AG09319 (cell line): ENCODE measurements at places on chromosomes 2 and 18.

DNA sequence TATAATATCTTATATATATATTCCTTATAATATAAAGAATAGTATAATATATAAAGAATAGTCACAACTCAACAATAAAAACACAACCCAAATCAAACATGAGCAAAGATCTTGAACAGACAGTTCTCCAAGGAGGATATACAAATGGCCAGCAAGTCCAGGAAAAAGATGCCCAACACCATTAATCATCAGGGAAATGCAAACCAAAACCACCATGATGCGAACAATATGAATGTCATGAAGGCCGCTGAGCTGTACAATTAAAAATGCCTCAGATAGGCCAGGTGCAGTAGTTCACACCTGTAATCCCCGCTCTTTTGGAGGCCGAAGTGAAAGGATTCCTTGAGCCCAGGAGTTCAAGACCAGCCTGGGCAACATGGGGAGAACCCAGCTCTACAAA, 58.9 kb downstream of the SLC35F5 start:
- no peak for DNase-seq

DNA sequence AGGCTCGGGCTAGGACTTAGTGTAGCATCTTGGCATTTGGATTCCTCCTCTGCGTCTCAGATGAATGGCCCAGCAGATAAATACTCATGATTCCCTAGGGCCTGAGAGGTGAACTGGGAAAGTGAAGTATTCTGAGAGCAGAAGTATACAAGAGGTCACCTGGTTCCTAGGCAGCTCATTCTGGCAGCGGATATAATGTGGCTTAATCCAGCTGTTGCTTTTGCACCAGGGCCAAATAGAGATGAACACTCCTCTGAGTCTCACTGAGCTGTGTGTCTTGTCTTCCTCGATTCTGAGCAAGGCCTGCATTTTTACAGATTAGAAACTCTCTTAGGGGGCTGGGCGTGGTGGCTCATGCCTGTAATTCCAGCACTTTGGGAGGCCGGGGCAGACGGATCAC, 196.1 kb downstream of the SLC4A3 start:
- DNase-seq: no peak

DNA sequence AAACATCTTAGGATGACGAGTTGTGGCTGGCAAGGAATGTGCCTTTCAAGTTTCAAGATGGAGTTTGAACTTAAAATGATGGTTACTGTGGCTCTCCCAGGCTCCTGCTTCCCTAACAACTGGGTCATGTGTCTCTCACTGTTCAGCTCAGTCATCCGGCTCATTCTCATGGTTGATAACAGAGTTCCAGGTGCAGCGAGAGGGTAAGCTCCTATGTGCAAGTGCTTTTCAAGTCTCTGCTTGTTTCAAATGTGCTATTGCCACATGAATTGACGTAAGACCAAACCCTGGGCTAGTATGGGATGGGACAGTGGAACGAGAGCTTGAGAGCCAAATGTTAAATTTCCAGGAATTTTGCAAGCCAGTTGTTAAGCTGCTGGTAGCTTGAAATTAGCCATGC, 19.5 kb upstream of the PUM2 start:
- DNase-seq: no peak

- no peak for DNase-seq
Measured at GRCh38 chr2:7280790-7281189, 363.6 kb downstream of the RNF144A start.

DNA sequence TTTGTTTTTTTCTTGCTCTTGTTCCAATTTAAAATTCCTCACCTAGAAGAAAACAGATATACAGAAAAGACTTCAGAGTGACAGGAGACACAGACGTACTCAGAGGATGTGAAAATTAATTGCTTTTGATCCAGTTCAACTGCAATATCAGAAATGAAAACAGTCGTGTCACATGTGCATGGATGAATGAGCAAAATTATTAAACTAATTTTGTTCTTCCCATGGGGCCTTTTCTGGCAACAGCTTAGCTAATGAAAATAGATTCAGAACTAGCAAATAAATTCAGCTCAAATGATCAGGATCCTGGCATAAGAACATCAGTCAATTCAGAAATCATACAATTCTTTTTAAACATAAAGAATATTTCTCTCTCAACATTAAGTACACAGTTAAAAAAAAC, 100.5 kb downstream of the CABYR start:
- DNase-seq: no peak

DNA sequence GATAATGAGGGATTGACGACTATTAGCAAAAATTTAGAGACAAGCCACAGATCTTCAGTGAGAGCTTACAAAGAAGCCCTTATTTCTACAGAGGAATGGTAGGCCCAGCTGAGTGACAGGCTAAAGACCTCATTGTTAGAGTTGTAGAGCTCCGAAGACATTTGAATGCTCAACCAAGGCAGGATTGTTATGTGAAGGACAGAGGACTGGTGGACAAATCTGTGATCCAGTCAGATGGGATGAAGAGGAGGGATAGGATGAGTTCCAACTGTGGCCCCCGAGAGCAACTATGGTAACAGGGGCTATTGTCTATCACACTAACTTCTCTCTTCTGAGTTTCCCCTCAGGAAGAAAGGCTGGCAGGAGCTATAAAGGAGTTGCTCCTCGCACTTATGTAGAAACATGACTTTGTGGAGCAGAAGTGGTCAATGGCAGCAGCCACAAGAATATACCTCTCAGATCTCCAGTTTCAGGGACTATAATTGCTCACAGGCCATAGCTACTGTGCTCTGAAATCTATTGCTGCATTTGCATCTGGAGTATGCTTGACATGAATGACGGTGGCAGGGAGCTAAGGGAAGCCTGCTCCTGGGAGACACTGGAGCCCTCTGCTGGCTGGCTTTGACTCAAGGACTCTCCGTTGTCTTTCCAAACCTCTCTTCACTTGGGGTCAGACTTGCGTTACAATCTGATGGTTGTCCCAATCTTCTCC, 50.3 kb upstream of the GREB1L start:
- peak; percentile 28 for DNase-seq

DNA sequence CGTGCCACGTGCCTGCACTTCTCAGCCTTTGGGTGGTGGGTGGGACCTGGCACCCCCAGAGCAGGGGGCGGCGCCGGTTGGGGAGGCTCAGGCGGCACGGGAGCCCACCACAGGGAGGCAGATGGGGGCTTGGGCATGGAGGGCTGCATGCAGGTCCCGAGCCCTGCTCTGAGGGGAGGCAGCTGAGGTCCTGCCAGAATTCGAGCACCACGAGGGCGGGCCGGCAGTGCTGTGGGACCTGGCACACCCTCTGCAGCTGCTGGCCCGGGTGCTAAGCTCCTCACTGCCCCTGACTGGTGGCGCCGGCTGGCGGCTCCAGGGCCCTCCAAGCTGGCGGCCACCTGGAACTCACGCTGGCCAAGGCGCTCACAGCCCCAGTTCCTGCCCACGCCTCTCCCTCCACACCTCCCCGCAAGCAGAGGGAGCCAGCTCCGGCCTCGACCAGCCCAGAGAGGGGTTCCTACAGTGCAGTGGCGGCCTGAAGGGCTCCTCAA, 1176.8 kb upstream of the GYPC start:
- DNase-seq: no peak

DNA sequence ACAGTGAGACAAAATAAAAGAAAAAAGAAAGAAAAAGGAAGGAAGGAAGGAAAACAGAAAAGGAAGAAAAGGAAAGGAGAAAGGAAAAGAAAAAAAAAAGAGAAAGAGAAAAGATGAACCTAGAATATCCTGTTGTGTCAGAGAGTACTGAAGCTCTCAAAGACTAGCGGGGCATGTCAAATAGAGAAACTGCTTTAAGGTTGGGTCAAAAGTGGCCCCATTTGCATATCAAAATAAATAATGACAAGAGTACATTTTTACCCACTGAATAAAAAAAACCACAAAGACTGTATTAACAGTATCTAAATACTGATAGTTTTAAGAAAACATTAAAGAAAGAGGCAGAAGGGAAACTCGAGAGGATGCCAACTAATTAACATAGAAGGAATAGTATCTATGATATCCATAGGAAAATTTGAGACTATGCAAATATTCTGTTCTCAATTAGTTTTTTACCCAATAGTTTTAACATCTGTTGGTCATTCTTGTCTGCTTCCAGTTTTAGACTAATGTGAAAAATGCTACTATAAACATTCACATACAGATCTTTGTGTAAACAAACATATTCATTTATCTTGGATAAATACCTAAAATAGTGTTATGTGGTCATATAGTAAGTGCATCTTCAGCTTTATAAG, 53.2 kb downstream of the SFXN5 start:
- DNase-seq: peak; percentile 14

DNA sequence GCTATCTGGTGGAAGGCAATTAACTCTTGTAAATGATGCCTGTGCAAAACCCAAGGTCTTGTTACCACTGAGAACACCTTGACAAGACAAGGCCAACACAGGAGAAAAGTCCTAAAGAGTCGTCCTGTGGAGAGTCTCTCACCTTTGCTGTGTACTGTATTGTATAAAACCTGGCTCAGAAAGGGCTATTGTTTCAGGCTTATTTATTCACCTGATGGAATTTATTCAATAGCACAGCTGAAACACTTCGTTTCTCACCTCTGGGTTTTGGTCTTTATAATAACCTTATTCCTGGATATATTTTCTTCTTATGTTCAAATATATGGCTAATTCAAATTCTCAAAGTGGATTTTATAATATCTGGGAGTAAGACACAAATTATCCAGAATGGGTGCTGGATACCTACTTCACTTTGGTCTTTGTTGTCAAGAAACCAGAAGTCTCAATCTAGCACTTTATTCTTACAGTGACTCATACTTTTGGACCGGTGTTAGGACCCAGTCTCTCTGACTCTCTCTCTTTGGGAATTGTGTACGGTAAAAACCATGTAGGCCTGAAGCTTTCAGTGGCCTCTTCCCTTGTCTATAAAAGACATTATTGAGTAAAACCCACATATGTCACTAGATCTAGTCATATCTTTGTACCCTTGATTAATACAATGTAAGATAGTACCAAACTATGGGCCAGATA, 16.1 kb upstream of the STAT4 start:
- no peak for DNase-seq

- no peak for DNase-seq
Measured at GRCh38 chr2:17959833-17960232, 81.4 kb downstream of the KCNS3 start.

- no peak for DNase-seq
Measured at GRCh38 chr2:143698888-143699570, 569.8 kb downstream of the ARHGAP15 start.

GRCh38 chr2:96306370-96306769, 1.0 kb upstream of the SNRNP200 start:
- DNase-seq: no peak

GRCh38 chr2:217941886-217942728, 60.7 kb downstream of the TNS1 start:
- no peak for DNase-seq

- DNase-seq: no peak
Measured at GRCh38 chr2:201955702-201956141, 77.9 kb upstream of the FZD7 start.
